ENCODE measurements at places on chromosomes 2 and 18.

GRCh38 chr2:1740716-1741589 lies 3.4 kb downstream of the PXDN start:
- no peak for DNase-seq

DNA sequence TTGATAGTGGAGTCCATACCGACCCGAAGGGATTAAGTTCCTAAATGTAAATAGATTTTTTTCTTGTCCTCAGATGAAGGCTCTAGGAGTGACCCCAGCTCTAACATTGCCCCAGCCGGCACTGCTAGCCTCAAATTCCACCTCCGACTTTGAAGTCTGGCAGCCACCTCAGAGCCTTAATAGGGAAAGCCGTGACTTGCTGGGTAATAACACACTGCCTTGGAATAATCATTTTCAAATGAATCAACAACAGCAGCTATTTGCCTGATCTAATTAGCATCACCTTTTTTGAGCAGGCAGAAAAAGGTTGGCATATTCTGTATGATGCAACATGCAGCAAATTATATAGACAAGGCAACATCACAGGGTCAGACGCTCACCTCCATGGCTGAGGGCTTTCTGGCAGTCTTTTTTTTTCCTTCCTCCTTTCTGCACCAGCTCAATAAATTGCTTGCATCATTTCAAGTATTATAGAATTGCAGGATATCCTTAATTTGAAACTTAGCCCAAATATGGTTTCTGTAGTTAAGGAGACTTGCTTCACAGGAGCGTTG lies 276.5 kb upstream of the ATP5MC3 start:
- no peak for DNase-seq

DNA sequence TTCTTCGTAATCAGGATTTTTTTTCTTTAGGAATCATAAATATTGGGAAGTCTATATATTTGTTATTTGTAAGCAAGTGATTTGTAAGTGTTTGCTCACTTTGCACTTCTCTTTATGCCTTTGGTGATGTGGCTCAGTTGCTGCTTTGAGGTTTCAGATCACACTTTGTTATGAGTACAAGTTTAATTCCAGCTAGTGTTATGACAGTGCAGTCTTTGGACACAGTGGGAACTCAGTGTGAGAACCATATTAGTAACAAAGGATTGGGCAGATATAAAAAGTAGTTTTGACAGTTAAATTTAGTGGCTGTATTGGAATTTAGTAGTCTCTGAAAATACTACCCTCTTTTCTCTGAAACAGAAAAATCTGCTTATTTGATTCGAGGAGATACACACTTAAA lies 67.7 kb downstream of the ABI2 start:
- no peak for DNase-seq

DNA sequence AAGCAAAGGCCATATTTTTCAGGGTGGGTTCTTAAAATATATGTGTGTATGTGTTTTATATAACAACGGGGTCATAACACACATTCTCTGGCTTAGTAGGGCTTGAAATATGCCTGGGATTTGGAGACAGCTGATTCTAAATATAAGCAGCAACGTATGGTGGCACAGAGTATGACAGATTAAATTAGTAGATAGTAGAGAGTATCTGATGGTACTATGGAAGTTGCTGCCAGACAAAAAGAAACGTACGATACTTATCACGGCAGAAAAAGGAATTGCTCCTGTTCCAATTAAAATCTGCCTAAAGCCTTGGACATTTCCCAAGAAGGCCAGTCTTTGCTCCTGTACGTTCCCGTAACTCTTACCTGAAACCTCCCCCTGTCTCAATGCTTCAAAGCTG lies 607.9 kb upstream of the ID2 start:
- no peak for DNase-seq

- no peak for DNase-seq
These were observed 350.0 kb downstream of the AKAIN1 start for GRCh38 chr18:4847056-4847455.

DNA sequence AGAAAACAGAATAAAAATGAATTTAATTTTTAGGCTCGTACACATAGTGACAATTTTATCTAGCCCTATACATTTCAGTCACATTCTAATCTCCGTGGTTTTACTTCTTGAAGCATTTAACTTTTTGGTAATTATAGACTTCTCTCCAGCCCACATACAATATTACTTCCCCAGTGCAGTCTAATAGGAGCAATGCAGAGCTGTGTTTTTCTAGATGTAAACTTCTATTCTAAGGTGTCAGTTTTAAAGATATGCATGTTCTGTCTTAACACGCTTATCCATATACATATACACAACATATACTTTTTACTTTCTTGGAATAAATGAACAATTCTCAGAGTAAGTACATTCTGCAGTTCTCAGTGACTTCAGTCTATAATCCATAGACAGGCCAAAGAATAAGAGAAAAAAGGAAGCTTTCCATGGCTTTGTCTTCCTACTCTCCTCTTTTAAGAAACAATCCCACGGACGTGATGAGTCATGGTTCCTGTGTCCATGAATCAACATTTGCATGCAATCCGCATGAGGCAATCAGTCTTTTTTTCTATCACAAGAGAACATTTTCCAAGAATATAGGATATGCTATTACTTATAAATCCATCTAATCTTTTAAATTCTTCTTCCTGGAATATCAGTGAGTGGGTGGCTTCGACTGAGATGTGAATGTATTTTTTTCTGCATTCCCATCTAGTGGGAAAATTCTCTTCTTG lies 42.8 kb downstream of the CCDC102B start:
- peak; percentile 96 for DNase-seq

DNA sequence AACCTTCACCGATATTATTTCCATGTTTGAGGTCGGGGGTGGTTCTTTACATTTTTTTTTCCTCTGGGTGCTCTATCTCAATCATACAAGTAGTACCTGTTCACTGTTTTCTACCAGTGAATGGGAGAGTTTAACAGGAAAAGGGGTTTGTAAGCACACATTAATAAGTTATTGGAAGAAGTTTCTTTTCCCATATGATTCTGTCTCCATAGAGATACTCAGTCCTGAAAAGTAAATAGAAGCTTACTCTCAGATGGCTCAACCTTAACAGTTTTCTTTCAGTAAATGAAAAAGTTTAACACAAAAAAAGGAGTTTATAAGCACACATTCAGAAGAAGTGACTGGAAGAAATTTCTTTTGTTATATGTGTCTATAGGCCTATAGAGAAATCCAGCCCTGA lies 995.6 kb upstream of the SLC39A10 start:
- no peak for DNase-seq

DNA sequence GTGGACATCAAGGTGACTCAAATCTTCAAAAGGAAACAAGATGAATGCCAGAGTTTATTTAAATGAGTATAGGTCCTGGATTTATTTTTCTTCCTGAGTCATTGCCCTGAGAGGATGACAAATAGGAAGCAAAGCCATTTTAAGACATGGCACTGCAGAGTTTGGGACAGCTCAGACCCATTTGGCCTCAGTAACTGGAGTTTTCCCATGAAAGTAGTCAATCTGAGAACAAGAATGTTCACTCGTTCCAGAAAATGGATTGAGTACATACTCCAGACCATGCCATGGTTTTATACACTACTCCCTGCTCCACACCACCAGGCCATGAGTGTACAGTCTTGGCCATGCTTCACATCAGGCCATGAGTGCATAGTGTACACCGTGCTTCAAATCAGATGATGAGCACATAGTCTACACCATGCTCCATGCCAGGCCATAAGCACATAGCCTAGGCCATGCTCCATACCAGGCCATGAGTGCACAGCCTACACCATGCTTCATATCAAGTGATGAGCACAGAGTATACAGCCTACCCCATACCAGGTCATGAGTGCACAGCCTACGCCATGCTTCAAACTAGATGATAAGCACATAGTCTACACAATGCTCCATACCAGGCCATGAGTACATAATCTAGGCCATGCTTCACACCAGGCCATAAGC lies 202.4 kb downstream of the FBXO15 start:
- DNase-seq: peak; percentile 49
